Activated CD4-positive, alpha-beta T cell treated with anti-CD3 and anti-CD28 coated beads for 1 hour (primary cell): ENCODE measurements at places on chromosomes 16 and 17.

GRCh38 chr17:79609673-79610645, 892 bp downstream of the RBFOX3 start:
- no peak for DNase-seq

- DNase-seq: no peak
Observed at GRCh38 chr16:31002862-31003341, 7.5 kb downstream of the STX1B start.

DNA sequence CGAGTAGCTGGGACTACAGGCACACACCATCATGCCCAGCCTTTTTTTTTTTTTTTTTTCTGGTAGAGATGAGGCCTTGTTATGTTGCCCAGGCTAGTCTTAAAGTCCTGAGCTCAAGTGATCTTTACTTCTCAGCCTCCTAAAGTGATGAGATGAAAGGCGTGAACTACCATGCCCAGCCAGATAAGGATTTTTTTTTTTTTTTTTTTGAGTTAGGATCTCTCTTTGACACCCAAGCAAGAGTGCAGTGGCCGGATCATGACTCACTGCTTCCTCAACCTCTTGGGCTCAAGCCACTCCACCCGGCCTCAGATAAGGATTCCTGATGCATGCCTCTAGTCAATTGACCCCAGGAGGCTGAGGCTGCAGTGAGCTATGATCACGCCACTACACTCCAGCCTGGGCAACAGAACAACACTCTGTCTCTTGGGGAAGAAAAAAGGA, 11.2 kb upstream of the PLEKHG4 start:
- no peak for DNase-seq

DNA sequence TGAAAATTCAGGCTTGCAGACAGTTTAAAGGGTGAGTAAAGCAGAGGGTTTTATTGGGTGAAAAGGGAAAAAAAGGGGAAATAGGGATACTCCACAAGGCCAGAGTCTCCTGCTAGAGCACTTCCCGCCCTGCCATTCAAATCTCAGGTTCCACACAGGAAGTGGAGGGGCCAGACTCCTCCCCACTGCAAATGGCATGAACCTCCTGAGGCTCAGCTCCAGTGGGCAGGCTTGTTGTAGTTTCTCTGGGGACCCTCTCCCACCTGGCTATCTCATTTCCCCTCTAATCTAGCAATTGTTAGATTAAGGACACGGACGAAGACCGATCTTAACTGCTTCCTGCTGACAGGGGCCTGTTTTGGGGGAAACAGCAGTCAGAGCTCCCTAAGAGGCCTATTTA, 43.4 kb downstream of the TAOK1 start:
- DNase-seq: no peak

- no peak for DNase-seq
Observed at GRCh38 chr17:78883089-78883532, 19.9 kb downstream of the CEP295NL start.

DNA sequence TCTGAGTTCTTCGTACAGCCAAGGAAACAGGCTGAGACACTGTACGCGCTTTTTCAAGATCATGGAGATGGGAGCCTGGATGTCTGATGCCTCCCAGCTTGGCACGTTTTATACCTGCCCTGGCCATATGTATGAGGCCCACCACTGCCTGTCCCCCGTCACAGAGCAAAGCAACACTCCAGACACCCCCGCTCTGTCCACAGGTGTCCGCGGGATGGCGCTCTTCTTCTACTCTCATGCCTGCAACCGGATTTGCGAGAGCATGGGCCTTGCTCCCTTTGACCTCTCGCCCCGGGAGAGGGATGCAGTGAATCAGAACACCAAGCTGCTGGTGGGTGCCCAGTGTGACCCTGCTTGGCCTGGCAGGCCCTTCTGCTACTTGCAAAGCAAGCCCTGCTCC, 39.8 kb upstream of the POLR3E start:
- DNase-seq: no peak

GRCh38 chr17:79566251-79566955, 44.4 kb downstream of the RBFOX3 start:
- no peak for DNase-seq

DNA sequence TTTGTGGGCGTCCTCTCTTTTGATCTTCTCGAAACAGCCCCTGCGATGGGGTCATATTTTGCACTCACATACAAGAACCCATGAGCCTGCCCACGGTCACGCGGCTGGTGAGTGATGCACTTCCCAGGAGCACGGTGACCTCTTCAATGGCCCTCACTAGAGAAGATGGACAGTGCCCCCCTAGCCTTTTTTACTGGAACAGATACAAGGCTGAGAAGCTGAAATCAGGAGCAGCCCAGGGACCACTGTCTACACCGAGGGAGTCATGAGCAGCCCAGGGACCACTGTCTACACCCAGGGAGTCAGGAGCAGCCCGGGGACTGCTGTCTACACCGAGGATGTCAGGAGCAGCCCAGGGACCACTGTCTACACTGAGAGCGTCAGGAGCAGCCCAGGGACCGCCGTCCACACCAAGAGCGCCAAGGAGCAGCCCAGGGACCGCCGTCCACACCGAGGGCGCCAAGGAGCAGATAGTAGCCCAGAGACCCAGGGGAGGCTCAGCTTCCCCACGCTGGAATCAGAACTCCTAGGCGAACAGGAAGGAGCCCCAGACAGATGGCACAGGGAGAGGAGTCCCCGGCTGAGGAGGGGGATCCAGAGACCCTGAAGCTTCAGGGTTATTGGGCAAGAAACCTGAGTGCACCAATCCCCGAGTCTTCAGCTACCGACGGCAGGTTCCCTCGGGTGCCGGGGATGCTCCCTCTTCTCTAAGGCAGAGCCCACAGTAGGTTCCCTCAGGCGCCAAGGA, 23.7 kb downstream of the ACSF3 start:
- DNase-seq: no peak

DNA sequence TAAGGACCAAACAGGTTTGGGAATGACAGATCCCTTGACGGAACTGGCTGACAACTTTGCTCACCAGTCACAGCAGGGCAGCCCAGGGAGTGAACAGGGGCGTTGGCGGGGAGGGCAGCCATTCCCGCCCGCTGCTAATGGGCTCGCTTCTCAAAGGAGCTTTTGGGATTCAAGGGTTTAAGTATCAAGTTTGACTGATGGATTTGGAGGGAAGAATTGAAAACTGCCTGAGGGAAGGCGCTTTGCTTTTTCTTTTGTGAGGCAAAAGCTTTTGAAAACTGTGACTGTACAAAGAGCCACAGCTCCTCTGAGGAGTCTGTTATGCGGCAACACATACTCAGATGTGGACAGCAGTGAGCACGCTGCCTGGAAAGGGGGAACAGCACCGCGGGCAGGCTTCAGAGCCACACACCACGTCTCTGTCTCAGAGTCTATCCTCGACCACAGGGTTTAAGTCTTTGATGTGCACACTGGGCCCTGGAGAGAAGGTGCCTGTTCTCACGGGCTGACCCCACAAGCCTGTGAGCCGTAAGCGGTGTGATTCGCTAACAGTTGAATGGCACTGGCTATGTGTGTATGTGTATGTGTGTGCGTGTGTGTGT, 79.9 kb upstream of the HSBP1 start:
- DNase-seq: no peak

GRCh38 chr17:7580604-7581575, 1.5 kb downstream of the CD68 start:
- no peak for DNase-seq

- DNase-seq: no peak
Observed at GRCh38 chr17:55056526-55056925, 88.0 kb downstream of the STXBP4 start.

GRCh38 chr16:2244926-2245795, 6.2 kb downstream of the ECI1 start:
- no peak for DNase-seq

DNA sequence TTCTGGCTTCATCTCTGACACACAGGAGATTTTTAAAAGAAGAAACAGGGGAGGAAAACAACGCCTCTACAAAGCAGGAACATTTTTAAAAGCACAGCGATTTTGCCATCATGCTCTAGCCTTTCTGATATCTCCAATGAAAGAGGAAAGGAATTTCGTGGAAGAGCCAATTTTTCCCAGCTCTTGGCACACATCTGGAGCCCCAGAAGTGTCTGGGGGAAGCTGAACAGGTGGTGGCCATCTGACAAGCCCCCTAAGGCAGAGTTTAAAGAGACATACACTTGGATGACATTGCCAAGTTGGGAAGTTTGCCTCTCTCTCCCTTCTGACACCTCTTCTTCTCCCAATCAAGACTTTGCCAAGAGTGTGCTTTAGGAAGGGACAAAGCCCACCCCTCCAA, 82.1 kb downstream of the CCT6B start:
- DNase-seq: no peak

DNA sequence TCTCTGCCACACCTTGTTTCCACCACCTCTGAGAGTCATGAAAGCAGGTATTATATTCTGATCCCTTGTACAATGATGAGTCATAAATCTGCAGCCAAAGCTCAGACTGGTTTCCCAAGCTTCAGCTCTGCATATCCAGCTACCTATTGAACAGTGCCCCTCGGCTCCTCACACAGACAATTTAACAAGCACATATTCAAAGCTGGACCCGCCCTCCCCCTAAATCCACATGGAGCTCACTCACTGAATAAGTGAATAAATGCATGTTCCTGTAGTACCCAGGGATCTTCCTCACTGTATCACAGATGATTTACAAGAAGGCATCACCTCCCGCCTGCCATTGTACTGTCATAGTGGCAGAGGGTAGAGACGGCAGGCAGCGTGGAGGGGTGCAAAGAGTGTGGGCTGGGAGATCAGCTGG, 516.4 kb downstream of the GRIN2A start:
- DNase-seq: no peak

DNA sequence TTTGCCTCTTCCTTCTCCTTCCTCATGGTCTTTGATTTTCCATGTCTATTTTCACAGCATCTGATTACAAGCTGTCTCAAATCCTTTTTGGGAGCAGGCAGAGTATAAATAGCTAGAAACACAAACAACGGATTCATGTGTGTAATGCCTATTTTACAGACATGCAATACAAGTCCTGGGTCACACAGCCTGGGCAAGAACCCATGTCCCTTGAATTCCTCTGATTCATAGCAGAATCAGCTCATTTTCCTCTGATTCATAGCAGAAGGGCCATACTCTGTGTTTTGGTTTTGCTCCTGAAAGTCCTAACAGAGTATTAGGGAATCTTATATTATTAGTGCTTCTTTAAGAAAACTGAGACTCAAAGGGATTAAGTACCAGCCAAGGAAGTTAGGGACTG, 71.3 kb downstream of the IRX5 start:
- DNase-seq: no peak

- no peak for DNase-seq
Observed at GRCh38 chr16:84007965-84008364, 34.6 kb downstream of the SLC38A8 start.

- no peak for DNase-seq
Observed at GRCh38 chr17:19733953-19734526, 14.1 kb downstream of the ALDH3A1 start.

DNA sequence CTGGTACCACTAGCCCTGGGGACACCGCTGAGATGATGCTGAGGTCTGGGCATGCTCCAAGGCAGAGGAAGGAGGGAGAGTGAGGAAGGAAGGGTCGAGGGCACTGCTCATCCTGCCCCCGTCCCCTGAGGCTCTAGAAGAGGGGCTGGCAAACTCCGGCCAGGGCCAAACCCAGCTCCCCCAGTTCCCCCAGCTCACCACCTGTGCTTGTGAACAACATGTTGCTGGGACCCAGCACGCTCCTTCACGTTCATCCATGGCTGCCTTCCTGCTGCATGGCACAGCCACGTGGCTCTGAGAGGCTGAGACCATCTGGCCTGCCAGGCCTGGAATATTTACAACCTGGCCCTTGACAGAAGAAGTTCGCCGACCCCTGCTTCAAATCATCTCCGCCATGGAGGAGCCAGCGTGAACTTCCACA, 81.2 kb downstream of the RBFOX3 start:
- no peak for DNase-seq

- DNase-seq: no peak
Observed at GRCh38 chr17:79645022-79645776, 34.3 kb upstream of the RBFOX3 start.

DNA sequence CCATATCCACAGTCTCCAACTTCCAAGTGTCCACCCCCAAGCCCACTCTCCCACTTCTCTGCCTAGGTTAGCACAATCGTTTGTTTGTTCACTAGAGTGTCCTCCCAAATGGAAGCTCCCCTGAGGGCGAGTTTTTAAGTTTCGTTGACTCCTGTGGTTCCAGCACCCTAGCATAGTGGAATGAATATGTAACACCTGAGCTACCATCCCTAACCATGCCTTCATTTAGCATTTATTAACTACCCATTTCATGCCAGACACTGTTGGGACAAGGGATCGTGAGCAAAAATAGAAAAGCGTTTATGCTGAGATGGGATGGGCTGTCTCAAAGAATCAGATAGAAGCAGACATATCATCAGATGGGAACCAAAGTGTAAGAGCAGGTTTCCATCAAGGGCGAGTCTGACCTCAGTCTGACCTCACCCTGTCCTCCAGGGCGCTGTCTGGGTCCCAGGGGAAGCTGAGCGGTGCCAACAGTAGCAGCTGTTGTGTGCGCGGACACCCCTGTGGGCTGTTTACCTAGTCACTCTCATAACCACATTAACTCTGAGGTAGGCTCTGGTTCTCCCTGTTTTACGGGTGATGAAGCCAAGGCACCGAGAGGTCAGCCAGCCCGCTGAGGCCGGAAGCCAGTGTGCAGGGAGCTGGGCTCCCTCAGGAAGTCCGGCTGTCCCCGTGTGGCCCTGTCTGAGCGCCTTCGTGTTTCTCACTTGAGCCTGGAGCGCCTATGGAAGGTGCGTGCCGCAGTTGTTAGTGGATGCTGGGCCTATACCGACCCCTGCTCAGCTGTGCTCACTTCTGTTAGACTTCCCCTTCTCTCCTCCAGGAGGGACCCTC, 6.2 kb downstream of the CNP start:
- DNase-seq: no peak

DNA sequence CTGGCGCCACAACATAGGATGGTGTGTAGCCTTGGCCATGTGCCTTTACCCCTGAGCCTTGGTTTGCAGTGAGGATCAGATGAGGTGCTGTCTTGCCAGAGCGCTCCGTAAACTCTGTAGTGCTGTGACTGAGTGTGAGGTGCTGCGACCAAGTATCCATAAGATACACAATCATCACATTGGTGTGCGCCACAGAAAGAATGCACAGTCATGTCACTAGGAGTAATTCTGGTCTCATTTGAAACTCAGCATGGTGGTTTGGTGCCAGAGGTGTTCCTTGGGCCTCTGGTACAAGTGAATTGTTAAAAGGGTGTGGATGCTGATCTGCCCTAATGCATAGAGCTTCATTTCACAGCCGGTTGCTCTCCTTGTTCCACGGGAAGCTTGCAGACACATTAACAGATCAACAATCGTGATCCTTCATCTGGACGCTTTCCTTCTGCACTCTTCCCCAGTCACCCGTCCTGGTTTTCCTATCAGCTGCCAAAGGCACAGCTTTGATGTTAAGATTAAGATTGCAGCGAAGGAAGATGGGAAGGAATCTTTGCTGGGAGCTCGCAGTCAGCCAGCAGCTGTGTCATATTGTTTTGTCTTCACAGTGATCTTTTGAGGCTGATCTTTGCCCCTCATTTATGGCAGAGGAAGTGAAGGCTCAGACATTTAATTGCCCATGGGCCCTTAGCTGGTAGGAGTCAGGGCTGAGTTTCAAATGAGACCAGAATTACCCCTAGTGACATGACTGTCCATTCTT, 79.1 kb downstream of the KSR1 start:
- no peak for DNase-seq
